ENCODE measurements at places on chromosomes 12 and 14.

GRCh38 chr12:121214855-121215745 lies 5.2 kb downstream of the P2RX4 start:
- no peak for DNase-seq

DNA sequence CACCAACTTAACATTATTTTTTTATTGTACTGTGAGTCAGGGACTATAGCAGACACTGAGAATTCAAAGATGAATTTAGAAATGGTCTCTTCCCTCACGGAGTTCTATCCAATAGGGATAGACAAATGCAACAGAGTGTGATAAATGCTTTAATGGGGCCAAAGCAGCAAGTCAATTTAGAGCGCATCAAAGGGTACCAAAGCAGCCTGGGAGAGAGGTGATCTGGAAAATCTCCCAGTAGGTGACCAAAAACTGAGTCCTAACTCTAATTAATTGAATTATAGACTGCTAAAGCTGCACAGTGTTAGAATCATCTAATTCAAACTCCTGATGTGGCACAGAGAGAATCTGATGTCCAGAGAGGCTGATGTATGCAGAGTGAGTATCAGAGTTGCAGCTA lies 2.6 kb downstream of the LIN7A start:
- DNase-seq = no peak

GRCh38 chr12:117342682-117343081 lies 18.7 kb downstream of the NOS1 start:
- no peak for DNase-seq

- DNase-seq = no peak
These were observed 206.6 kb upstream of the DIO3 start for GRCh38 chr14:101354726-101355125.

DNA sequence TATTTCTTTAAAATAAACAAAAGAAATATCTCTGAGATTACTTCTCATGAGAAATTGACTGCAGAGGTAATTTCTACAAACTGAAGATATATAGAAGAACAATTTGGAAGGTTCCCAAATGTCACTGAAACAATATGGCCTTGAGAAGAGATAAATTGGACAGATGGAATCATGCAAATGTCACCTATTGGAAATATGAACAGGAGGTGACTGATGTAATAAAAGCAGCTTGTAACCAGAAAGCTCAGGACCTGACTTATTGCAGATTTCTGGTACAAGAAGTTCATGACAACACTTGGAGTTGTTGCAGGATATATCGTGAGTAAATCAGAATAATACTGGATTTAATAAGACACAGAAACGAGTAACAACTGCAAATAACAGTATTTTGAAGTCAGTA lies 93.3 kb upstream of the TRHDE start:
- no peak for DNase-seq

DNA sequence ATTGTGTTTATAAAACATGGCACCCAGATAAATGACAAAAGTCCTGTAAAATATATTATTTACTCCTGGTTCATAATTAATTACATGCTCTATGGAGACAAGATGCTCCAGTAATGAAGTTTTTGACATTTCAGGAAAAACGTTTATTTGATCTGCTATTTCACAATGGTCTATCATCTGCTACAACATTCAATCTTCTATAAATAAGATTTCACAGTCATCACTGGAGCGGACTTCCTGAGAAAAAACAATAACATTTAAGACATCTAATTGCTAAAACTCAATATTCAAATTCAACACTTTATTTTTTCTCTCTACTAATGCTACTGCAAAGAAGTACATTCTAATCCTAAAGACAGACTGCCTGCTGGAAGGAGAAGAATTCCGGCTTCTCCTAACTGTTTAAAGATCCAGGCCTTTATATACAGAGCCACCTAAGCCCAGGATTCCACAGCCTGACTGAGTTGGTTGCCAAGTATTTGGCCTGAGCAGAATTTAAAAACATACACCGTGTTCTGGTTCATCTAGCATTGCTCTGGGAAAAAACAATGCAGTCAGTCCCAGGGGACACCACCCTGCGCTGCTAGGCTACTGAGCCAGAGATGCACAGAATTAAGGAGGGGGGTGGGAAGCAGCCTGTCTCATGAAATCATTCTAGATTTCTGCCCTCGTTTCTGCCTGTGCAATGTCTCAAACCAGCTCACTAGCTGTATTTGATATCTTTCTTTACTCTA lies 58.0 kb downstream of the TMTC1 start:
- no peak for DNase-seq

DNA sequence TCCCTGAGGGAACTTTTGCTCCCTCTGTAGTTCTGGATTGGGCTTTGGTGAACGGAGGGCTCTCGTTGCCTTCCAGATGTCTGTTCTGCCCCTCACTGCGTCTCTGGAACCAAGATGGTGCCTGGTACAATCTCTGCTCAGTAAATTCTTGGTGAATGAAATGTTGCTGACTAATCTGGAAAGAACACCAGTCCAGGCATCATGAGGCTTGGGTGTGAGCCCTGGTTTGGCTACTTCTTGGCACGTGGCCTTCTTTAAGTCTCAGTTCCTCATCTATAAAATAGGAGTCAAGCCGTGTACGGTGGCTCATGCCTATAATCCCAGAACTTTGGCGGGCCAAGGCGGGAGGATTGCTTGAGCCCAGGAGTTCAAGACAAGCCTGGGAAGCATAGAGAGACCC lies 4.3 kb downstream of the HHIPL1 start:
- DNase-seq = no peak
